Fibroblast of skin of right biceps (primary cell): ENCODE measurements at places on chromosomes 12 and 14.

DNA sequence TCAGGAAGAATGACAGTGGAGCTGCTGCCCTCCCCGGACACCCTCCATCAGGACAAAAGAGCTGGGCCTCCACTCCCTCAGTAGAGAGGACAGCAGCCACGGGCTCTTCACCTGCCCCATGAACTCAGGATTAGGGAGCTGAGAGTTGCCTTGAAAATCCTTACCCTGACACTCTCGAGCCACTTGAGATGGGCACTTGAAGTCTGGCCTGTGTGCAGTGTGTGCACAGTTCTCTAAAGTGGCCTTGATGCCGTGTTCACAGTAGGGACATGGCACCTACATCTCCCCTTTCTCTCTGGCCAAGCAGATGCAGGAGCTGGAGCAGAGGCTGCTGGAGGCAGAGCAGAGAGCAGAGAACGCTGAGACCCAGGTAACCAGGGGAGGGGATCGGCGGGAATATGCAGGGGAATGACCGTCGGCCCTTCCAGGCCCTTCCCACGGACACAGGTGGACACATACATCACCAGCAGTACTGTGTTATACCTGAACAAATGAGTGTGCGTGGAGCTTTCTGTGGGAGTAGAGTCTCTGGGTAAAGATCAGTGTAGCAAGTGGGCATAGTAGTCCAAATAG, 22.5 kb downstream of the PLEKHH1 start:
- DNase-seq = no peak

DNA sequence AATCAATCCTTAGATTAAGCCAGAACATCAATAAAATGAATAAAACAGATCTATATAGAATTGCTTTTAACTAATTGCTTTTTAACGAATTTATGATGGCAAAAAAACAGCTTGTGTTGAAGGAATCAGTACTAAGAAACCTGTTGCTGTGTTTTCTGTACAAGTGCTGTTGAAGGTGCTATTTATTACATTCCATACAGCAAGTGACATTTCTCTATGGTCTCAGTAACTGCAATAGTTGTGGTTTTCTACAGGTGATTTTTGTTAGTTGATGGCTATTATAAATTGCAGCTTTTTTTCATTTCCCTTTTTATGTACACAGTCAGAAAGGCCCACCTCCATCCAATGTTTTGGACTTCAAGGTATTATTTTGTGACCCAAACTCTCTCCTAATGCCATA, 56.6 kb downstream of the SLC2A13 start:
- no peak for DNase-seq

DNA sequence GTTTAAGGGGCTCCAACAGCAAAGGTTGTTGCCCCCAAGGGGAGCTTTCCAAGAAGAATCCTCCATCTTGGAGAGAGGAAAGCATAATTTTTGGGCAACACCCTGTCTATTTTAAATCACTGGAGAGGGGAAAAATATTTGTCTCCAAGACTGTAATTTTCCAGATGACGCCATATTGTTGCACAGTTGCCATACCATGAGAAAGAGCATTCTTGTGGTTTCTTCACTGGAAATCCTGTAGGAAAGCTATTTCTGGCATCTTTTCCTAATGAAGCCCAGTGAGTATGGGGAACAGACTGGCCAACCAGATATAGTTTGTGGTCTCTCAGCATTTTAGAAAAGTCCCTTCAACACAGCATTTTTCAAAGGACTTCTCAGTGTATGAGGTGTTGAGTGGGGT, 88.1 kb upstream of the MANSC4 start:
- DNase-seq = peak; percentile 99

DNA sequence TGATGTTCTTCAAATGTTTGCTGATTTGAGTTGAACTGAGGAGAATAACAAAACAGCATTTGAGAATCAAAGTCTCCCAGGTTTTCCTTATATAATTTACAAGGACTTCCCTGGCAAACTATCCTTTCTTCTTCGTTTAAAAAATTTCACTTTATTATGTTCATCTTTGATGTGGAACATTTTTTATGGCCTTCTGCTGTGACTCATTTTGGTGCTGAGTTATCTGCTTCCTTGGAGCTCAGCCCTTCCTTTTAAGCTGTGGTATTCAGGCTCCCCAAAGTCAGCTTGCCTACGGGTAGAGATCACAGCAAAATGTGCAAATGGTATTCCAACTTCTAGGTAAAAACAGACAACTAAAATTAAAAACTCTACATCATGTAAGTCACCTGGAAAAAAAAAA, 1.4 kb upstream of the ANO4 start:
- DNase-seq = no peak

DNA sequence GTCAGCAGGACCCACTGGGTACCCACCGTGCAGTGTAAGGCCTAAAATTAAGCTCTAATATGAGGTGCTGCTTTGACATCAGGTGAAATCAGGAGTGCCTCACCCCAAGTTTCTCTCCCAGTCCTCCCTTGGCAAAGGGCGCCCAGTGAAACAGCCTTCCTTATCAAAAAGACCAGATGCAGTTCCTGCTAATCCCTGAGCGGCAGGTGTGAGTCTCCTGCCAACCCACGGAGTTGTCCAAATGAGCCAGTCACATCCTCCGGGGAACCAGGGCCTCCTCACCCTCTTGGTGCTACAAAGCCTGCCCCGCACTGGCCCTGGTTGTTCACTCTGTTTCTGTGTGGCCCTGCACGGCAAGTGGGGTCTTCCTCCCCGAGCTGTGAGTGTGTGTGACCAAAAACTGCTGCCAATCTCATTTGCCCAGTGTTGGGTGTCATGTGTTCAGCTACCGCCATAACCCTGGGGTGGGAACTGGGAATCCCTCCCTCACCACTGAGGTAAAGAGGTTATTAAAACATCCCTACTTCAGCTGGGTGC, 20.2 kb upstream of the P2RX4 start:
- no peak for DNase-seq

DNA sequence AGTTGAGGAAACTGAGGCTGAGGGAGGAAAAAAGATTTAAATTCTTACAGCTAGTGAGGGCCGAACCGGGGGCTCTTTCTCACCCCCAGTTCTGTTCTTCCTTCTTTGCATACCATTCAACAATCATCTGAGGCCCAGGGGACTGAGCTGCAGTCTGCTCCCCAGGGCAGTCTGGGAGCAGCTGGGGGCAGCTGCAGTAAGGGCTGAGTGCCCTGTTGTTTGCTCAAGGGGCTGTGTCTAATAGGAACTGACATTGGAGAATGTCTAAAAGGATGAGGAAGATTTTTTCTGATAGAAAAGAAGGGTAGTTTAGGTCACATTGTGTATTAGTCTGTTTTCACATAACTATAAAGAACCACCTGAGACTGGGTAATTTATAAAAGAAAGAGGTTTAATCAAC, 42.2 kb downstream of the SLC17A8 start:
- no peak for DNase-seq

GRCh38 chr12:3418609-3419390, 72.2 kb upstream of the PRMT8 start:
- DNase-seq = no peak

GRCh38 chr12:82874945-82875344, 188.2 kb downstream of the TMTC2 start:
- DNase-seq = peak; percentile 61

DNA sequence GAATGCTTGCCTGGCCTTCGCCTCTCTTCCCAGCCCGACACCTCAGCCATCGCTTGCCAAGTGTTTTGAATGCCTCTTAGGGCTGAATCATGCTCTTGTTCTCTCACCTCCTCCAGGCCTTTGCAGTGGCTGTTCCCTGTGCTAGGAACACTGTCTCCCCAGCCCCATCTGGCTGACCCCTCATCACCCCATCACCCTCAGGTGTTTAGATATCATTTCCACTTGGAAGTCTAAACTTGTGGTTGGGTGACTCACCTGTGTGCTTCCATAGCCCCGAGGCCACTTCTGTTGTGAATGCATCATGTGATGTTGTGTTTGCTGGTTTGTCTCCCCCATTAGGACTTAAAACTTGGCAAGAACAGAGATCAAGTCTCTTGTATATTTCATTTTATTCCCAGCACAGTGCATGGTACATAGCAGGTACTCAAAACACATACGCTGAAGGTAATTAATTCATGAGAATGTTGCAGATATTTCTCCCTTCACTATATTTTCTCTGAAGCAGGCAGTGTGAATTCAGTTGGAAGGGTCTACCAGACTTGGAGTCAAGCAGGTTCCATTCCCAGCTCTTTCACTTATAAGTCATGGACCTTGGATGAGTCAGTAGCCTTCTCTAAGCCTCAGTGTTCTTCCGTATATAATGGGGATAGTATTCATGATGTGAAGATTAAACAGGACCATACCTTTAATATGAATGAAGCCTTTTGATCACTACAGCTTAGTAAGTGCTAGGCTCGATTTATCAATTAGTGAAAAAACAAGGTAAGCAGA, 67.8 kb downstream of the HRK start:
- DNase-seq = no peak

DNA sequence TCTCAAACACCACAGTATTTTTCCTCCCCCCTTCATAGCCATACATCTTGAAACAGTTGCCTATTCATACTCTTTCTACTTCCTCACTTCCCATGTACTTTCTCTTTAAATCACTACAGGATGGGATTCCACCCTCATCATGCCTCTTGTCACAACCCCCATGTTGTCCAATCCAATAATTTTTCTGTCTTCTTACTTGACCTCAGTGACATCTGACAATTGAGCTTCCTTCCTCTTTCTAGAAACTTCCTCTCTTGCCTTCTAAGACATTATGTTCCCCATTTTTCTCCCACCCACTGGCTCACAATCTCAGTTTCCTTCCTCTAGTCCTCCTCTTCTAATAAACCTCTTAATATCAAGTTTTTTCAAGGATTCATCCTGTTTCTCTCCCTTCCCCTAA, 5.3 kb downstream of the C2CD5 start:
- no peak for DNase-seq

GRCh38 chr12:54428050-54429013, 9.3 kb upstream of the ITGA5 start:
- DNase-seq = peak; percentile 92

DNA sequence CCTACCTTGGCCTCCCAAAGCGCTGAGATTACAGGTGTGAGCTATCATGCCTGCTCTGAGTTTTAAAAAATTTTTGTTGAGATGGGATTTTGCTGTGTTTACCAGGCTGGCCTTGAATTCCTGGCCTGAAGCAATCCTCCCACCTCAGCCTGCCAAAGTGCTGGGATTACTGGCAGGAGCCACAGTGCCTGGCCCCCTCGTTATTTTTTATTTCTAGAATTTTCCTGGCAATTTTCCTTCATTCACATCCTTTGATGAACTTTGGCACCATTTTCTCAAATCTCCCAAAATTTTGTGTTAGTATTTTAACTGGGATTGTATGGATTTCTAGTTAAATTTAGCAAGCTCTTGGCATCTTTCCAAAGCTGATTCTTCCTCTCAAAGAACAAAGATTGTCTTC, 24.6 kb upstream of the SCARB1 start:
- DNase-seq = no peak

GRCh38 chr12:127750076-127750840, 516.7 kb upstream of the TMEM132C start:
- peak; percentile 31 for DNase-seq

- no peak for DNase-seq
Measured at GRCh38 chr12:75868501-75868900, 163.1 kb downstream of the PHLDA1 start.

GRCh38 chr14:105702275-105702817, 176.0 kb downstream of the TMEM121 start:
- DNase-seq = no peak

DNA sequence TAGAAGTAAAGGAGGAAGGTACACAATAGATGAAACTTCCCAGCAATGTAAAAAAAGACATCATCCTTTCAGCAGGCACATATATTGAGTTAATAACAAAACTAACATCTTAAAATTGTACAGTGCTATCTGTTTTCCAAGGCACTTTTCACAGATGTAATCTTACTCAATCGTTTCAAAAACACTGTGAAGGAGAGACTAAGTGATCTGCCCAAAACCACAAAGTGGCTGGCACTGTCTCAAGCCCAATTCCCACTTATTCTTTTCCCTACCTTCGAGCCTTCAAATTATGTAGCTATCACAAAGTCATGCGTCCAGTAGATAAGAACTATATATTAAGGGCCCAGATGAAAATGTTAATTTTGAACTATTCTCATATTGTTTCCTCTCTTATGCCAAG, 193.6 kb upstream of the RASSF8 start:
- DNase-seq = peak; percentile 54

DNA sequence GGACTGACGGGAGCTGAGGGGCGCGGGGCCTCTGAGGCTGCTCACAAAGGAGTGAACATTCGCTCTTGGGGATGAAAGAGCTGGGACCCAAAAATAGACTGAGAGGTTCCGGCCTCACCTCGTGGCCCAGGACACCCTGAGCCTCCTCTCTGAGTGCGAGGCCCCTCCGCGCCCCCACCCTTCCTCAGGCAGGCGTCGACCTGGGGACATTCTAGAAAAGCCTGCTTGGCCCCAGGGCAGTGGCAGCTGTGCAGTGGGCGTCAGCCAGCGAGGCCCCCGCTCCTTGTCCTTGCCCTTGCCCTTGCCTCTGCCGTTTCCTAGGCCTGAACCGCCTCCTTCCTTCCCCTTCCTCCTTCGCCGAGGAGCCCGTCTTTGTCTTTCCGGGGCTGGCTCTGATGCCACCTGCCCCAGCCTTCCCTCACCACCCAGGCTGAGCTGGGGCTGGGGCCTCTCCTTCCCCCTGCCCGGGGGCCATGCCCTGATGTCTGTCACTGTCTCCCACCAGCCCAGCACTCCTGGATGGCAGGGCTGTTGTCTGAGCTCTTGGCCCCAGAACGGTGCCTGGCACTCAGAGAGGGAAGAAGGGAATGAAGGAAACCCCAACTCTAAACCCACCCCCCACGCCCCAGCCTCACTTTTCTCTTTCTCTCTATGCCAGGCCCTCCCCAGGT, 208.2 kb upstream of the RTL1 start:
- DNase-seq = no peak

GRCh38 chr12:67430708-67431335, 161.7 kb downstream of the CAND1 start:
- DNase-seq = peak; percentile 47

DNA sequence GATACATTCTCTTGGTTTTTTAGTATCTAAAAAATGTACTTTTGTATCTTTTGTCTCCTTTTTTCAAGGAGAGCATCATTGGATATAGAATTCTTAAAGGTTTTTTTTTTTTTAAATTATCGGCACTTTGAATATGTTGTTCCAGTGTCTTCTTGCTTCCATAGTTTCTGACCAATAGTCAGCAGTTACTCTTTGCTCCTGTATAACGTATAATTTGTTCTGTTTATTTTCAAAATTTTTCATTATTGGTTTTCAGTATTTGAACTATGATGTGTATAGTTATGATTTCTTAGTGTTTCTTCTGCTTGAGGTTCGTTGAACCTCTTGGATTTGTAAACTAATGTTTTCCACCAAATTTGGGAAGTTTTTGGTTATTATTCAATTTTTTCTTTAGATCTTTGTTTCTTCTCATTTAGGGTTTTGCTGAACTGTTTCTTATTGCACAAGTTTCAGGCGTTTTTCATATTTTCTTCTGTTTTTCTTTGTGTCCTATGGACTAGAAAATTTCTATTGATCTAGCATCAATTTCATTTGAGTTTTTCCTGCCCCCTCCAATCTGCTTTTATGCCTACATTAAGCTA, 93.9 kb downstream of the PLBD1 start:
- peak; percentile 19 for DNase-seq
